Muscle of leg (tissue), 16 donors: ENCODE measurements at places on chromosomes 11 and 22.

DNA sequence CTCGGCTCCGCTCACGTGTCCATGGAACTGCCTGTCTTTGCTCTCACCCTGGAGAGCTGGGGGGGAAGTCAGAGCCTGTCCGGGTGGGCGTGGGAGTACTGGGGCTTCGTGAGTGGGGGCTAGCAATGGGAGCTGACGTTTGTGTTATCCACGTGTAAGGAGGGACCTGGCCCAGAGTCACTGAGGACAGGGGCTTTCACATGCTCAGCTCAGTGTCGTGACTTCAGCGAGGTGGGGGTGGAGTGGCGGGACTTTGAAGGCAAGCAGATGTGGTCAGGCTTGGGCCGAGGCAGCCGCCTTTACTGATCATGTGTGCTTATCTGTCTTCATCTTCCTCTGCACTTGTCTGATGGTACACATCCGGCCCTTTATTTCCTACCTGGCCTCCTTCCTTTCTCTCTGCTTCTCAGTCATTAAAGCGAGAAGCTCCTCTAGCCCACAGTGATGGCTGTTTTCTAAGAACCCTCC is 113.1 kb upstream of the NNMT start:
- no peaks in the 10 kb centered on the region for H3K36me3 ChIP-seq
- H3K27ac ChIP-seq, result no peak overlapping the region
- H3K4me1 ChIP-seq, result peaks cover 20% of the 10 kb centered on the region
- no peak overlapping the region for H3K4me3 ChIP-seq
- DNase-seq, result peak; percentile 64

DNA sequence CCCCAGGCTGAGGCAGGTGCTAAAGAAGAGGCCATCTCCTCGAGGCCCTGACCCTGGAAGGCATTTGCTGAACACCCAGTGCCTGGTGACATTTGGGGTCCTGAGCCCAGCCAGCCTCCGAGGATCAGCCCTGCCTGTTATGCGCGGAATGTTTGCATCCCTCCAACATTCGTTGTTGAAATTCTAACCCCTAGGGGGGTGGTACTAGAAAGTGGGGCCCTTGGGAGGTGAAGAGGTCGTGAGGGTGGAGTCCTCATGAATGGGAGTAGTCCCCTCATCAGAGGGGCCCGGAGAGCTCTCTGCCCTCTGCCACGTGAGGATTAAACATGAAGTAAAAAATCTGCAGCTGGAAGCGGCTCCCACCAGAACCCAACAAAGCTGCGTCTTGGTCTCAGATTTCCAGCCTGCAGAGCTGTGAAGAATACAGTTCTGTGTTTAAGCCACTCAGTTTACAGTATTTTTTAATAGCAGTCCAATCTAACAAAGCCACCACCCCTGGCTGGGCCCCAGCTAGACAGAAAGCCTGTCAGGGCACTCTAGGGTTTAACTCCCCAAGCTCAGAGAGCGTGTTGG is 35.3 kb upstream of the SEPTIN5 start:
- DNase-seq, result peak; percentile 60
- H3K36me3 ChIP-seq, result no peaks in the 10 kb centered on the region
- H3K27ac ChIP-seq, result peak overlapping the region; percentile 60

DNA sequence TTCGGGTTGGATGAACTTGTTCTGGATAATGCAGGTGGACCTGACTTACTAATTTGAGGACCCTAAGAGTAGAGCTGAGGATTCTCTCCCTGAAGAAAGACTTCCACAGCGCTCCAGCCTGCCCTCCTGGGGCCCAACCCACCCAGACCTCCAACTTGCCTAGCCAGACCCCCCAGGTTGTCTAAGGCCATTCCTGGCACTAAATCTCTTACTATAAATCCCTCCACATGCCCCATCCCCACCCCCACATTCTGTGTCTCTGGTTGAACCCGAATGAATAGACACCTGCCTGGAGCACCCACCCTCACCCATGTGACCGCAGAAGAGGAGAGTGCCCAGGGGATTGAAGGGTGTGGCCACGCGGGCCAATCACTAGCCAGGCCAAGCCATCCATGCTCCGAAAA is 1480.0 kb downstream of the TBC1D22A start:
- H3K27ac ChIP-seq, result no peak overlapping the region
- DNase-seq, result no peak
- no peaks in the 10 kb centered on the region for H3K4me1 ChIP-seq
- no peaks in the 10 kb centered on the region for H3K36me3 ChIP-seq
- no peak overlapping the region for H3K4me3 ChIP-seq

DNA sequence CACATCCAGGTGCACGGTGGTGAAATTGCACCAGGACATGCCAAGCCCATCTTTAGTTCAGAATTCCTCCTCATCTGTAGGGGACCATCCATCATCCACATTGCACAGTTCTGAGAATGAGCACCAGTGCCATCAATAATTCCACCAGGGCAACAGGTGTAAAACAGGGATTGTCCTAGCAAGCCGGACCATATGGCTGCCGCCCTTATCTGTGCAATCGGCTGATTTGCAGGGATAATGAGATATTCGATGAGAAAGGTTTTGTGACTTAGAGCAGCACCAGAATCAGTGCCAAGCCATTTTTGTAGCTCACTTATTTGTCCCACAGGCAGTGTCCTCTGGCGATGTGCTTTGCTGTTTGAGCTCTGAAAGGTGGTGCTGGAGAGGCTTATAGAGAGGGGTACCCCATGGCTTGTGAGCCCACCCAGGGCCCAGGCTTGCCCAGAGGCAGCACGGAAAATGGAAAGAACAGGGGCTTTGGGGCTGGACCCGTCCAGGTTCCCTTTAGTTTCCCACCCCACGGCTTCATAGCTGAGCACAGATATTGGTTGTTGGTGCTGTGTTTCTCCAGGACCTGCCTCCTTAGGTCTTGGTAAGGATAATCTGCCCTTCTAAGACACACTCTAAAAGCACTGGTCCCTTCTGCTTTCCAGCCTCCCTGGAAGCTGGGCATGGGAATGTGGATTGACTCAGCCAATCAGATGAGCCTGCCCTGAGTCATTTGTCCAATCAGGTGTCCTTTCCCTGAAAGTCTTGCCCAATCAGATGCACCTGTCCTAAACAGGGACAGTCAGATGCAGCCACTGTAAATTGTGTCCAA is 84.0 kb upstream of the SHANK2 start:
- peaks cover 10% of the 10 kb centered on the region for H3K4me1 ChIP-seq
- no peaks in the 10 kb centered on the region for H3K36me3 ChIP-seq
- no peak for DNase-seq
- H3K27ac ChIP-seq, result no peak overlapping the region
- H3K4me3 ChIP-seq, result no peak overlapping the region

DNA sequence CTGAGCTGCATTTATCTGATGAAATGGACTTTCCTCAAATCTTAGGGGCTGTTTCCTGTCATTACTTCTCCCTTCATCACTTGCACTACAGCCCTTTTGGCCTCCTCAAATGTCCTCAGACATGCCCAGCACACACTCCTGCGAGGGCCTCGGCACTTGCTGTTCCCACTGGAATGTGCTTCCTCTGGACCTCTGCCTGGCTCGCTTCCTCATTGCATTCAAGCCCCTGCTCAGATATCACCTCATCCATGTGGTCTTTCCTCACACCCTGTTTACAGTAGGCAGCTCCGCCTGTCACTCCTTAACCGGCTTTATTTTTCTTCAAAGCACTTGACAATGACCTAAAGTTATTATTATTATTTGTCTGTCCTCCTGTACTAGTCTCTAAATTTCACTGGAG is 9.0 kb downstream of the NAT10 start:
- peaks cover 83% of the 10 kb centered on the region for H3K36me3 ChIP-seq
- DNase-seq, result no peak
- H3K4me3 ChIP-seq, result no peak overlapping the region

- no peak for DNase-seq
- peaks cover 3% of the 10 kb centered on the region for H3K4me1 ChIP-seq
- H3K36me3 ChIP-seq, result no peaks in the 10 kb centered on the region
- no peaks in the 10 kb centered on the region for H3K27me3 ChIP-seq
Observed at GRCh38 chr11:85745626-85746025, 59.6 kb upstream of the CCDC89 start.

DNA sequence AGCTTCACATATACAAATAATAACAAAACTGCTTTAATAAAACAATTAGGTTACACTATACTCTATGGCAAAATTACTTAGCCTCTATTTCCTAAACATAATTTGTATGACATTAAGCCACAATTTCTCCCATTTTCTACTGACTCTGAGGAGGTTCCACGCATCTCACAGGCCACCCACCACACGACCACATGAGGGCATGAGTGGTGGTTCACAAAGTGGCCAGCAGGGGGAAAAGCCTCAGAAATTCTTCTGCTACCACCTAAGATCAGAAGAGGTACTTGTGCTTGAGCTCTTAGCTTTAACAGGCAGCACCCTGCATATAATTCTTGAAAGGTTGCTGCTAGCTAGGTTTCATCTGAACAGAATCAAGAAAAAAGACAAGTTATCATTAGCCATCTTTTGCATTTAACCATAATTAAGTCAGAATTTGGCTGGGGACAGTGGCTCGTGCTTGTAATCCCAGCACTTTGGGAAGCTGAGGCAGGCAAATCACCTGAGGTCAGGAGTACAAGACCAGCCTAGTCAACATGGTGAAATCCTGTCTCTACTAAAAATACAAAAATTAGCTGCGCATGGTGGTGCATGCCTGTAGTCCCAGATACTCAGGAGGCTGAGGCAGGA is 7.7 kb downstream of the LPXN start:
- peaks cover 4% of the 10 kb centered on the region for H3K36me3 ChIP-seq
- H3K27me3 ChIP-seq, result no peaks in the 10 kb centered on the region
- no peak overlapping the region for H3K27ac ChIP-seq
